Vagina (tissue), 2 donors: ENCODE measurements at places on chromosomes 4 and X.

- DNase-seq = no peak
Observed at GRCh38 chr4:78748381-78748780, 27.8 kb upstream of the BMP2K start.

GRCh38 chr4:138540056-138540800 lies 298.1 kb upstream of the SLC7A11 start:
- DNase-seq = no peak

DNA sequence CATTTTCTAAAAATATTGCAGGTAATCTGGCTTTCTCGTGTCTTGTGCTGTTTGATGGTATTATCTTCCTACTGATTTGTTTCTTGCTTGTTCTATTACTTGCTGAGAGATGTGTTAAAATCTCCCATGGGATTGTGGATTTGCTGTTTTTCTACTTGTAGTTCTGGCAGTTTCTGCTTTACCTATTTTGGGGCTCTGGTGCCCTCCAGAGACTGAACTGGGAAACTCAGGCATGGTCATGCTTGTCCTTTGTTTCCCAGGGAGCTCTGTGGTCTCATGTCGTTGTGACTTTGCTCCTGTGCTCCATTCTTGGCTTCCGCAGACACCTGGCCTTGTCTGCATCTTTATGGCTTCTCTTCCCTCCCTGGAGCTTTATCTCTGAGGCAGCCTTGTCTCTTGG lies 39.5 kb downstream of the NSD2 start:
- DNase-seq = no peak

DNA sequence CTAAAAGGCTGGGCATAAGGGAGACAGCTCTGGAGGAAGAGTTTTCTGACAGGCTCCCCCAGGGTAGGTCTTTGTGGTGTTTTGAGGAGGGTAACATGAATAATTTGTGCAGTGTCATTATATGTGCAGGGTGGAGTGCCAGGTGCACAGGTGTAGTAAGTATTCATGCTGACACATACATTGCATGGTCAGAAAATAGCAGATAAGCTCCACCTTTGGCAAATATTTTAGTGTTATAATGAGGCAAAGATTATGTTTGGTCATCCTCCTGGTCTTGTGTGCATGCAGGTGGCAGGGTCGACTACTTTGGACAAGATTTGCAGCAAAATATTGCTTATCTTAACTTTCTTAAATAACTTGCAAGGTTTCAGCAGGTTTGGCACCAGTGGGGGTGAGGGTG lies 910.4 kb upstream of the PCDH10 start:
- DNase-seq = no peak

- DNase-seq = no peak
Observed at GRCh38 chr4:104735174-104735573, 240.5 kb upstream of the CXXC4 start.

GRCh38 chr4:7187691-7188090 lies 4.6 kb upstream of the SORCS2 start:
- no peak for DNase-seq

GRCh38 chr4:121633653-121634052 lies 63.1 kb downstream of the ANXA5 start:
- DNase-seq = no peak

DNA sequence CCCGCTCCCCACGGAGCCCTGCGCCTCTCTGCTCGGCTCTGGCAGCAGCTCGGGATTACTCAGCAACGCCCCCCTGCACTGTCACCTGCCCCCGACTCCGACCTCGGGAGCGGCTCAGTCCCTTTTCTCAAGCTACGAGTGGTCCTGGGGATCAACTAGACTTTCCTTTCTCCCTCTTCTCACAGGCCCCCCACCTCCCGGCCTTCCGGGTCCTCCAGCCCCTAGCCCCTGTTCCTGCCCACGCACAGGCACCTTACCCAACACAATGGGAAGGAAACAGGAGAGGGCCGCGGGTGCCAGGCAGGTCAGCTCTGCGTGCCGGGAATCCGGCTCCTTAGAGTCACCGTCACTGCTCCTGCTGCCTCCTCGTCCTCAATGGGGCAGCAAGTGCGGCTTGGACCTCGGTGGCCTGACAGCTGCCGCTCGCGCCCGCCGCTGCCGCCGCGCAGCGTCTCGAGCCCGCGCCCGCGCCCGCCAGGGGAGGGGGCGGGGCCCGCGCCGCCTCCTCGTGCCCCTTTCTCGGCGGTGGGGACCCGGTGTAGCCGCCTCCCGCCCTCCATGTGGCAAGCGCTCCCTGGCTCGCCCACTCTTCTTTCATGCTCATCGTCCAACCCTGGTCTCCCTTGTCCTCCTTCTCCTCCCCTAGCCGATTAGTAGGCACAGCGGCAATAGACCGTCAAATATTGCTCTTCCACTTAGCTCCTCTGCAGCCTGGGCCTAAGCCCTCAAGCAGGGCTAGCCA lies at the start of gene RAB9B:
RAB9B (minus strand) TSS at position 455 of the 742 bp plus-strand sequence. CDS start 6,473 bp downstream, outside the sequence.
- no peak for DNase-seq

GRCh38 chr4:139822391-139822790 lies 156.8 kb downstream of the MGST2 start:
- DNase-seq = no peak

- no peak for DNase-seq
Observed at GRCh38 chrX:153794897-153795816, 689 bp downstream of the SSR4 start.

DNA sequence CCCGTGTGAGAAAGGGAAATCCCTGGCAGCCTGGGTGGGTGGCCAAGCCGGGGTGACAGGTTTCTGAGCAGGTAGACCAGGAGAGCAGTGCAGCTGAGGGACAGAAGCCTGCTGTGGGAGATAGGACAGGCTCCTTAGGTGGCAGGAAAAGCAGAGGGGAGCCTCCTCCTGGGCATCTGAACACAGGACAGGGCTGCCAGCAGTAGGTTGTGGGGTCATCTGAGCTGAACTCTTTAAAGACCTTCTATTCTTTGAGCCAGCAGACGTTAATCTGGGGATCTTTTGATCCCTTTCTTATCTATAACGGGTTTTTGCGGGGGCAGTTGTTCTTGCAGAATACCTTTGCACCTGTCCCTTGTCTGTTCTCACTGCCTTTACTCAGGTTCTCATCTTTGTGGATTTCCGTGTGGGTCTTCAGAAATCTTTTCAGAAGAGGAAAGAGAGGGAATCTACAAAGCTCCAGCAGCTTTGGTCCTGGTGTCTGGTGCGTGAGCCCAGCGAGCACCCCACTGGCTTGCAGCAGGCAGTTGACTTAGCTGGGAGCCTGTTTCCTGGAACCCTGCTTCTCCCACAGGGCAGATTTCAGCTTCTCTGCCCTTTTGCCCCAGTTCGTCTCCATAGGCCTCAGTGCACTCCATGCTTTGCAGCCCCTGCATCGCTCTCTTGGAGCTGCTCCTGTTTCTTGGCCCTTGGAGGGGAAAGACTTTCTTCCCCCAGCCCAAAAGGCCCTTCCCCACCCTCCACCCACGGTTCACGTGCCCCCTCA lies 35.8 kb upstream of the TADA2B start:
- DNase-seq = no peak

- no peak for DNase-seq
Observed at GRCh38 chrX:39137363-39137954, 336.2 kb downstream of the MID1IP1 start.

DNA sequence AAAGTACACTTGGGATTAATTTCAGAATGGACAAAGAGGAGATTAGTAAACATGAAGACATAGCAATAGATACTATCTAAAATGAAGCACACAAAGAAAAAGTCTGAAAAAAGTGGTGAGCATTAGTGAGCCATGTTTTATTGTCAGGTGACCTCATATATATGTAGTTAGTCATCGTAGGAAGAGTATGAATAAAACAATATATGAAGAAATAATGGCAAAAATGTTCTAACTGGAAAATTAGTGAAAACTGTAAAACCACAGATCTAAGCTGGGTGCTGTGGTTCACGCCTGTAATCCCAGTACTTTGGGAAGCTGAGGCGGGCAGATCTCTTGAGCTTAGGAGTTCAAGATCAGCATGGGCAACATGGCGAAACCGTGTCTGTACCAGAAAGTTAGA lies 67.9 kb downstream of the RBPJ start:
- no peak for DNase-seq

DNA sequence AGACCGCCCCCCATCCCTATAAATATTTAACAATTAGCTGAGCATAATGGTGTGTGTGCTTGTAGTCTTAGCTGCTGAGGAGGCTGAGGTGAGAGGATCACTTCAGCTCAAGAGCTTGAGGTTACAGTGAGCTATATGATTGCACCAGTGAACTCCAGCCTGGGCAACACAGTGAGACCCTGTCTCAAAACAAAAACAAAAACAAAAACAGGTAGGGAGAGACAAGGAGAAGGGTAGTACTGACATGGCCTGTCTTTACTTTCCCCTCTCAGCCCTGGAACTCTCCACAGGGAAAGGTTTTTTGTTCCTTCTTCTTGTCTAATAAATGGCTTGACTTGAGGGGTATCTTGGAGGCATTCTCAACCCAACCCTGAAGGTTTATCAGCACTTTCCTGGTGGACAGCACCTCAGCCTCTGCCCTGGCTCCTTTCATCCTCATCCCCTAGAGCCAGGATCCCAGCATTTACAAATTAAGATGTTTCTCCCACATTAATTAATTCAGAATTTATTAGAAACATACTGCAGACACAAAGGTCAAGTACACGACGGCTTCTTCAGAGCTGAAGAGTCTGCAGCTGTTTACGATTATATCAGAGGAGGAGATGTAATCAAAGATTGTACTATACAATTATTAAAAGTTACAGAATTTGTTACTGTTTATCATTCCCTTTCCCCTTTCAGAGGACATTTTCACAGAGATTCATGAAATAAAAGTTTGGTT lies 131.8 kb downstream of the AFF1 start:
- DNase-seq = no peak

- DNase-seq = no peak
Observed at GRCh38 chr4:83851261-83852084, 315.6 kb downstream of the GPAT3 start.

DNA sequence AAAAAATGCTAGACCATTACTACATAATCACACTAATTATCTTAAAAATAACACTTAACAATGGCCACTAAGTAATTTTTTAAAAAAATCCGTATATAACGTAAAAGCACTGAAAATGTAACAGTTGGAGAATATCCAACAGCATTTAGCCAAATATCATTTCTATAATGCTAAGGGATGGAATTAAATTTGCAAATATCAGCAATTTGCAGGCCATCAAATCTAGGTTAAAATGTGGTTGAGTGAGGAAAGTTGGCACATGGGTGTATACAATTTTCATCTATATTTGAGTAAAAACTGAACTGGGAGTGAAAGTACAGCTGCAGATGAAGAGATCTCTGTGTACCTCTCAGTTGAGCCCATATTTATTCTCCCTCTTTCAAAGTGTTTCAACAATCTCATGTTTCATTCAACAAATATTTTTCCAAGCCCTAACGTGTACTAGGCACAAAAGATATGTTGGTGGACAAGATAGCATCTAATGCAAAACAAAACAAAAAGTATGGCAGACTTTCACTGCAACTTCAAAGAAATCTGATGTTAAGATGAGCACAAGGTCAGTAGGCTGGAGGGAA lies 63.0 kb downstream of the MBNL3 start:
- no peak for DNase-seq

DNA sequence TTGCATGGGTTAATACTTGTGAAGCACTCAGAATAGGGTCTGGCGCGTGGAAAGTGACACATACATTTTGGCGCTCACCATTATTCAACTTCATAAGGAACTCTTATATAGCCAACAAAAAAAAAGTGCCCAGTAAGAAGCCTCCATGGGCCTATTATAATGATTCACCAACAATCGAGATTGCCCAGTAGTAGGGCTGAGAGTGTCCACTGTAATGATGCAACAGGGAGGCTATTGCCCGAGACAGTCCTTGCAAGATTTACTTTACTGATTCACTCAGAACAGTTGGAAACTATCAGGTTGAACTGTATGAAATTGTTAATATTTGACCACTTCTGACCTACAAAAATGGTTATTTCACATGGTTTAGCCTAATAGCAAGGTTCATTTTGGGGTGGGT lies 86.0 kb downstream of the PJA1 start:
- DNase-seq = no peak

DNA sequence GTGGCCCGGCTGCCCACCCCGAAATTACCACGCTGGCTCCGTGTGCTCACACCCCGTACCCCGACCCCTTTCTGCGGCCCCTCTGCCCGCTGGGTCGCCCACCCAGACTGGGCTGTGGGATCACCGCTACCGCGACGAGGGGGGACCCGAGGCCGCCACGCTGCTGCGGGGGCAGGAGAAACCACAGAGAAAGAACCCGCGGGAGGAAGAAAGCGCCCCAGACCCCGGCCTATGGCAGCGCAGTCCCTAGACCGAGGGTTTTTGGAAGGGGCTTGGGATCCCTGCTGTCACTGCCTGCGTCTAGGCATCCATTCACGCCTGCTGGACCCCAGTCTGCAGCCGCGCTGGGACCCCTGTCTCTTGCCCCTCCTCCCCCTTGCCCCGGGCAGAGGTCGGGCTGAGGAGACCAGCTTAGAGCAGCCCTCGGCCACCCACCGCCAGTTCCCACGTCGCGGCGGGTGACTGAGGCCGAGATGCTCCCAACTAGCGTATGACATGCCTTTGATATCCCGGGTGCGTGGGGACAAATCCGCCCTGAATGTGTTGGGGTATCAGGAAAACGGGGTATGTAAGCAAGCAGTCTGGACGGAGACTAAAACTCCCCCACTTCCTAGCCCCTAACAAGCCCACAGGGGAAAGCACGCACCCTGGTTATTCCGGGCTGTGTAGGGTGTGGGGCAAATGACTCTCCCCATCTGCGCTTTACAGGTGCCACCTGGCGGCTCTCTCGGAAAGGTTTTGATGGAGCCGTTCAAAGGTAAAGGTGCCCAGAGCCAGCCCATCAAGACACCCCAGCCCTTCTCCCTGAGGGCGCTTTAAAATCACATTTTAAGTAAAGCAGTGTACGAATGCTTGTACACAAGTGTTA lies 862 bp upstream of the INPP4B start:
- no peak for DNase-seq

- no peak for DNase-seq
Observed at GRCh38 chr4:22315628-22316027, 200.2 kb downstream of the ADGRA3 start.

DNA sequence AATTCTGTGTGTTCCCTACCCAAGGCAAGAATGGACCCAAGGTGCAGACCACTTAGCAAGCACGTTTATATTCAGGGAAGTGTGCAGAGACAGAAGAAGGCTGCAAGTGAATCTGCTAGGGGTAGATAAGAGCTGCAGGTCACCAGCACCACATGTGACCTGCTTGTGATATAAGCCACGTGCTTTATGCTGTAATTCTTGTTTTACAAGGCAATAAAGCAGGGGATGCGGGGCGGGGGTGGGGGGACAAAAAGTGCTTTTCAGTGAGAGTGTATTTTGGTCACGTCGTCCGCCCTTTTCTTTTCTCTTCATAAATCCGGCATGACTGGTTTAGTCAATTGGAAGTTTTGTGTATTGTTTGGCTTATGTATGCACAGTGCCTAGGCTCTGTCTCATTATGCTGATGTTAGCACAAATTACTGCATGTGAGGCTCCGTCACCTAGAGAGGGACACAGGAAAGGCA lies 192.7 kb downstream of the RBMX2 start:
- no peak for DNase-seq

- no peak for DNase-seq
Observed at GRCh38 chr4:81392164-81392563, 79.5 kb downstream of the RASGEF1B start.
